ENCODE measurements at places on chromosomes 13 and 19.

DNA sequence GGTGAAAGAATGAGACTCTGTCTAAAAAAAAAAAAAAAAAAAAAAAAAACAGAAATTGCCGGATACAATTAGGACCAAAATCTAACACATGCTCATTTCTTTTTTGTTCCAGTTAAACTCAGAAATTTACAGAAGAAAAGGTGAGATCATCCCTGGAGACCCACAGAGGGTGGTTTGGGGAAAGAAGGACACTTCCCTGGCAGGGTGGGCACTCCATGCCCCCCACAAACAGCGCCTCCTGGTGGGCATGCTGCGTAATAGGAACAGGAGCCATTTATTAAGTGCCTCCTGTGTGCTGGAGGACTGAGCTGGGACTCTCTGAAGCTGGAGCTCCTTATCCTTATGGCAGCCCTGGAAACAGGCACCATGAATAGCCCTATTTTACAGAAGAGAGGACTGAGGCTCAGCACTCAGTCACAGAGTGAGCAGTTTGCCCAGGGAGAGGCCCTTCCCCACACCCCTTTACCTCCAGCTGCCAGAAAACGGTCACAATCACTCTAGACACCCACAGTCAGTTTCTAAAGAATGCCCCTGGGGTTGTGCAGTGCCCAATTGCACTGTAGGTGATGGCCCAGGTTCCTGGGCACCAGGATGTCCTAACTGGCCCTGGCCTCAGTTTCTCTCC is 10.1 kb downstream of the C19orf38 start:
- peak; percentile 69 for DNase-seq

DNA sequence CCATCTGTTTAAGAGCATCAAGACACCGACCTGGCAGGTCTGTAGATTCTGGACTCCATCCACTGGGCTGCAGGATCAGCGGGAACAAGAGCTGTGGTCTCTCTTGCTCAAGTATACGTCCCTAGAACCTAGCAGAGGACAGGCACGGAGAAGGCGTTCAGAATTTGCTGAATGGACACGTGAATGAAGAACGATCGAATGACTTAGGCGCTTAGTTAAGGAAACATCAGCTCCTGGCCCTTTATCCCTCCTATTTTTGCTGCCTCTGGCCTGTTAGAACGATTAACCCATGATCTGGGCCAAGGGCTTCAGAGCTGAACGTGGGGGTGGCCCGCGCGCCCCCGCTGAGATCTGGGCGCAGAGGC is 953 bp downstream of the DZIP1 start:
- DNase-seq, result peak; percentile 57

DNA sequence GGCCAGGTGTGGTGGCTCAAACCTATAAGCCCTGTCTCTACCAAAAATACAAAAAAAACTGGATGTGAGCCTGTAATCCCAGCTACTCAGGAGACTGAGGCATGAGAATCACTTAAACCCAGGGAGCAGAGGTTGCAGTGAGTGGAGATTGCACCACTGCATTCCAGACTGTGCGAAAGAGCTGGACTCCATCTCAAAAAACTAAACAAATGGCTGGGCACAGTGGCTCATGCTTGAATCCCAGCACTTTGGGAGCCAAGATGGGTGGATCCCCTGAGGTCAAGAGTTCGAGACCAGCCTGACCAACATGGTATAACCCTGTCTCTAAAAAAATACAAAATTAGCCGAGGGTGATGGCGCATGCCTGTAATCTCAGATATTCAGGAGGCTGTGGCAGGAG is 34.9 kb upstream of the ZNF83 start:
- no peak for DNase-seq

DNA sequence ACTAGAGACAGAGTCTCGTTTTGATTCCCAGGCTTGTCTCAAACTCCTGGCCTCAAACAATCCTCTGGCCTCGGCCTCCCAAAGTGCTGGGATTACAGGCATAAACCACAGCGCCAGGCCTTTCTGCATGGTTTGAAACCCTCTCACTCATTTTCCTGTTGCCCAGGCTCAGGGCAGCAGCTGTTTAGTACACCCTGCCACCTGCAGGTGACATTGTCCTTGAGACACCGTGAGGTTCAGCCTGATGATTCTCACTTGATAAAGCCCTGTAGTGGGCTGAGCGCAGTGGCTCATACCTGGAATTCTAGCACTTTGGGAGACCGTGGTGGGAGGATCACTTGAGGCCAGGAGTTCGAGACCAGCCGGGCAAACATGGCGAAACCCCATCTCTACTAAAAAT is 12.5 kb downstream of the IL12RB1 start:
- DNase-seq, result peak; percentile 11

DNA sequence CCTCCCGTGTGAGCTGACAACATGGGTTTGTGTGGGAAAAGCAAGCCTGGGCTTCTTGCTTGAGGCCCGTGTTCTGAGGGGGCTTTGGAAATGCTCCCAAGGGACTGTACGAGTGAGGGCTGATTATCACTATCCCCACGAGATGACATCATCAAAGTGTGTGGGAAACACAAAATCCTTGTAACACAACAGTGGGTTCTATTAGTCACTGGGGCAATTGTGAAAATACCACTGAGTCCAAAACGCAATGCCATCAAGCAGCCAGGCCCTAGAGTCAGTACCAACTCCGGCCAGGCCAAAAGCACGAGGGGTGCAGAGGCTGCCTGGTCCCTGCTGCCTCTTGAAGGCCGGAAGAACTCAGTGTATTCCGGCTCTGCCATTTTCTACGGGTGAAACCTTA is 29.6 kb downstream of the CAPS start:
- DNase-seq, result no peak

All from SK-N-SH (cell line).